ENCODE measurements at places on chromosomes 2 and 18.

DNA sequence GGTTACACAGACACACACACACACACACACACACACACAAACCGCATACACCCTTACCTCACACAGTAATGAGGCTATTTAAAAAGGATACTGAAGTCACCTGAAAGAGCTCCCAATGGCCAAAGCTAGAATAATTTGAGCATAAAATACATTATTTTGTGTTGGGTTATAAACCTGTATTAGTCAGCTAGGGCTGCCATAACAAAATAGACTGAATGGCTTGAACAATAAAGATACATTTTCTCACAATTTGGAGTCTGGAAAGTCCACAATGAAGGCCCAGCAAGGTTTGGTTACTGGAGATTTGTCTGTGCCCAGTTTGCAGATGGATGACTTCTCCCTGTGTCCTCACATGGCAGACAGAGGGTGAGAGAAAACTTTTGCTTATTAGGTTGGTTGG is 605.4 kb upstream of the REG3G start:
- DNase-seq = no peak

DNA sequence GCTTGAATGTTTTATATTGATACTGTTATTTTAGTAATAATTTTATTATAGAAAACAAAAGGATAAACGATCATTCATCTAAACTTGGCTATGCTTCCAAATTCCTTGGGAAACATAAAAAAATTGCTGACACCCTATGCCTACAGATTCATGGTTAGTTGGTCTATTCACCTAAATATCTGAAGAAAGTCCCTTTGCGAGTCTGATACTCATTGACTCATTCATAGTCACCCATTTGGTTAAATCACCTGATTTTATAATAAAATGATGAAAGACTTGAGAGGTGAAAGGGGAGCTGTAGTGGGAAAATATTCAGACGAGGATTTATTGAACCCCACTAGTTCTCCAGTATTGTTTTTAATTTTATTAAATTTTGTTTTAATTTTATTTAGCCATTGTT is 112.0 kb downstream of the PTPN4 start:
- no peak for DNase-seq

DNA sequence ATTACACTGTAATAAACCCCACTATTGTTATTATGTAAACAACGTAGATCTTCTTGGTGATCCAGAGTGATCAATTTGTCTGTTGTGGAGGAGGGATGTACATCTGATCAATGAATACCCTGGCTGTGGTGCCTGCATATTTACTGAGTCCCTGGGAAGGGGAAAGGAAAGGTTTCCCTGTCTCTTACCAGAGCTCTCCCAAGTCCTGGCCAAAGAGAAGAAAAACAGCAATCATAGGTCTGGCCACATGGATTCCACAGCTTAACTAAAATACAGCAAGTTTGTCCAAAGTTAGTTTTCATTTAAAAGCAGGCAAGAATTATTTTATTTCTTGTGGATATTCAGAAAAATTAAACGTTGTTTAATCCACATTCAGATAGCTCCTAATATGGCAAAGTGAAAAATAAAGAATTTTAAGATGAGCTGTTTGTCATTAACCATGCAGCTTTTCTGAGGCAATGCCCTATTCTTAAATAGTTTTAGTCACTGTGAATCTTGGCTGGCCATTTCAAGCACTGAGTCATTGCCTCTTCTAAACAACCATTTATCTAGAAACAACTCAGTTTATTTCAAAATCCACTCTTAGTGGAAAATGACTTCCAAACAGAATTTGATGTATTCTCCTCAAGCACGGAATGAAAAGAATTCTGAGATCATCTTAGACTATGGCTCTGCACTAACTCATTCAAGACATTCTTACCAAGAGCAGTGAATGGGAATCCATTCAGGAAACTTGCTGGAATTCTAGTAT is 1004.4 kb upstream of the CDH2 start:
- DNase-seq = no peak

DNA sequence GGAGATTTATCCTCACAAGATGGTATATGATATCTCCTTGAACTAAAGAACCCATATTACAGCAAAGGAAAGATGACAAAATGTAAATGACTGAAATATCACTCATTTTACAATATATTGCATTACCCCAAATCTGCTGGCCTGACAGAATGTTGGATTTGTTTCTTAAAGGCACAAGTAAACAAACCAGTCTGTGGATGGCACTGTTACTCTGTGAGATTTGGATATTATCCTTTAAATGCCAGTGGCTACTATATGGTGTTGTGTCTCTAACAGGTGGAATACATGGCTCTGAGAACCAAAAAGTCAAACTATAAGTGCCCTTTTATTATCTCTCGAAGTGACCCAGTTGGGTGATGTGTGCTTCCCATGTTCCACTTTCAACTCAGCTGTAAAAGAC is 125.7 kb downstream of the PDE1A start:
- no peak for DNase-seq

GRCh38 chr18:51398104-51398503 is 200.6 kb upstream of the MEX3C start:
- no peak for DNase-seq

- no peak for DNase-seq
Observed at GRCh38 chr2:200216310-200216709, 90.2 kb upstream of the SPATS2L start.

GRCh38 chr18:39480494-39481195 is 1915.0 kb upstream of the CELF4 start:
- DNase-seq = no peak
